ENCODE measurements at places on chromosomes 5 and 9.

DNA sequence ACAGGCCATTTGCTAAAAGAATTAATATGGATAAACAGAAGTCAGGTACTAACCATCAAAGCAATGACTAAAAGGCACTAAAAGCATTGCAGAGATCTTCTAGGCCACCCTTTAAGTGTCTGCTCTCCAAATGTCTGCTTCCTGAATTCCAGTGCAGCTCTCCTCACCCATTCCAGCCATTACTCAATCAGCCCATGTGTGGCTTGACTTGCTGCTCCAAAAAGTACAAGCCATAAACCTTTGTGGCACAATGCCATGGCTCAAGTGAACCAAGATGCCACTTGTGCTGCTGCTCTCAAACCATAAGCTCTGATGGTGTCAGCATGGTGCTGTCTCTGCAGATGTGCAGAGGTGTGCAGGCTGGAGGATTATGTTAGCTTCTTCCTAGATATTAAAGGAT is 290.2 kb upstream of the POU5F2 start:
- DNase-seq: no peak

GRCh38 chr9:122223435-122223834 is 5.3 kb downstream of the LHX6 start:
- no peak for DNase-seq

- DNase-seq: no peak
Observed at GRCh38 chr5:54242297-54242696, 68.1 kb downstream of the ARL15 start.

- DNase-seq: no peak
Observed at GRCh38 chr9:115398996-115399395, 281.0 kb upstream of the TNC start.

DNA sequence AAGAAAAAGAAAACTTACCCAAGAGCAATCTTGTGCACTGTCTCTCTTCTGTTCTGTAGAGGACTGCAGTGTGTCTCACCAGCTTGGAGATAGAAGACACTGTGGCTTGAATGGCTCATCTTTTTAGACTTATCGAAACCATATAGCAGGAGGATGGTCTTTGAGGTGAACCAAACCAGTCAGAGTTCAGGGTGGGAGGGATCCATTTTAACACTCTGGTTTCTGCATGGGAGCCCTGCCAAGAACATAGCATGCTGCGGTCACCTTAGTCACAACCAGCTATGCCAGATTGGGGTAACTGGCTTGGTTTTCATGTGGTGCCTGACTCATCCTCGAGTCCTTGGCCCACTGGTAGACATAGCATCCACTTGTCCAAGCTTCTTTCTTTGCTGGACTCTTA is 135.1 kb downstream of the PAPPA start:
- no peak for DNase-seq

GRCh38 chr5:179336126-179336870 is 9.0 kb downstream of the ADAMTS2 start:
- no peak for DNase-seq

DNA sequence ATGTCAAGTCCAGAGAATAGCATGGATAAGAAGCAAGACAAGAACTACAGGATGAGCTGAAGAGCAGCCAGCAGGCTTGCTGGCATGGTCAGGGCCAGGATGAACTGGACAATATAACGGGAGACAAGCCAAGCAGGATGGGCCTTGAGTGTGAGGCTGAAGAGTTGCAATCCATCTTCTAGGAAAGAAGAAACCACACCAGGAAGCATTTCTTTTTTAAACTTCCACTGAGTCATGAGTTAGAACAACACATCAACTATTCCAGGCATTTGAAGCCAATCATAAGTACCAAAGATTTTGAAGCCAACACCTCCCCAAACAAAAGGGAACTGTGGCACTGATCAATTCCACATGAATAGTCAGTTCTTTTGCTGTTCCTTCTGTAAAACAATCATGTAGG is 27.3 kb downstream of the SLC31A2 start:
- DNase-seq: no peak
